Germinal center (tissue), 1 donor: ENCODE measurements at places on chromosomes 5 and 9.

- DNase-seq: peak; percentile 83
Observed at GRCh38 chr9:131349881-131350563, 43.9 kb upstream of the PRRC2B start.

DNA sequence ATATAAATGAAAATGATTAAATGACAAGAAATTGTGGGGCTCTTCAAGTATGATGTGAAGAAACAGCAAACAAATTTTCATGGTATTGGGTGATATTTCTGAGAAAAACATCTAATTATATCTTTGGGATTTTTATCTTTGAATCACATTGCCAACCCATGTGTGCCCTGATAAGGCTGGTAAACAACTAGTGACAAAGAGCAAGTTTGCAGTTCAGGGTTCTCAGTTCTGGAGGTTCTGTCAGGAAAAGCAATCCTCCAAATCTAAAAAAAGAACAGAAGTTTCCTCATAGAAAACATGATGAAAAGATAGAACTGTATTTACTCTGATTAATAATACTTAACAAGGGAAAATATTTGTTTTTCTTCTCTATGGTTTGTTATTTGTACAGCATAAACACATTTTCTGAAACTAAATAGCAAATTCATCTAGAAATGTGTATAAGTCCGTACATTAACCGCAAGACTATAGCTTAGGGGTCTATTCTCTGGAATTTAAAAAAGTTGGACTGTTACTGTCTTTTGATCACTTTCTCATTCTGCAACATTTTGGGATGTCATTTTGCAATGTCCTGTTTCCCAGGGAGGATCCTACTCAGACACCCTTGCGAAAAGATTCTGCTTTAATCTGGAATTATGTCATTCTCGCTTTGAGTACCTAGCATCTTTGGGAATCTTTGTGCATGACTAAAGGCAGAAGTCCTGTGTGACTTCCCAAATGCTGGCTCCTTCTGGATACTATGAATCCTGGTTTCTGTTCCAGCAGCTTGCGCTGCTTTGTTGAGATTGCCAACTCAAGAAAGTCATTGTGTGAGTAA is 308.5 kb downstream of the ADGRV1 start:
- DNase-seq: no peak

DNA sequence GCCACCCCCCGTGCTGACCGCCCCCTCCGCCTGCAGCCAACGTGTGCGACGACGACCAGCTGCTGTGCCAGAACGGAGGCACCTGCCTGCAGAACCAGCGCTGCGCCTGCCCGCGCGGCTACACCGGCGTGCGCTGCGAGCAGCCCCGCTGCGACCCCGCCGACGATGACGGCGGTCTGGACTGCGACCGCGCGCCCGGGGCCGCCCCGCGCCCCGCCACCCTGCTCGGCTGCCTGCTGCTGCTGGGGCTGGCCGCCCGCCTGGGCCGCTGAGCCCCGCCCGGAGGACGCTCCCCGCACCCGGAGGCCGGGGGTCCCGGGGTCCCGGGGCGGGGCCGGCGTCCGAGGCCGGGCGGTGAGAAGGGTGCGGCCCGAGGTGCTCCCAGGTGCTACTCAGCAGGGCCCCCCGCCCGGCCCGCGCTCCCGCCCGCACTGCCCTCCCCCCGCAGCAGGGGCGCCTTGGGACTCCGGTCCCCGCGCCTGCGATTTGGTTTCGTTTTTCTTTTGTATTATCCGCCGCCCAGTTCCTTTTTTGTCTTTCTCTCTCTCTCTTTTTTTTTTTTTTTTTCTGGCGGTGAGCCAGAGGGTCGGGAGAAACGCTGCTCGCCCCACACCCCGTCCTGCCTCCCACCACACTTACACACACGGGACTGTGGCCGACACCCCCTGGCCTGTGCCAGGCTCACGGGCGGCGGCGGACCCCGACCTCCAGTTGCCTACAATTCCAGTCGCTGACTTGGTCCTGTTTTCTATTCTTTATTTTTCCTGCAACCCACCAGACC is 80.2 kb downstream of the NTNG2 start:
- peak; percentile 61 for DNase-seq

DNA sequence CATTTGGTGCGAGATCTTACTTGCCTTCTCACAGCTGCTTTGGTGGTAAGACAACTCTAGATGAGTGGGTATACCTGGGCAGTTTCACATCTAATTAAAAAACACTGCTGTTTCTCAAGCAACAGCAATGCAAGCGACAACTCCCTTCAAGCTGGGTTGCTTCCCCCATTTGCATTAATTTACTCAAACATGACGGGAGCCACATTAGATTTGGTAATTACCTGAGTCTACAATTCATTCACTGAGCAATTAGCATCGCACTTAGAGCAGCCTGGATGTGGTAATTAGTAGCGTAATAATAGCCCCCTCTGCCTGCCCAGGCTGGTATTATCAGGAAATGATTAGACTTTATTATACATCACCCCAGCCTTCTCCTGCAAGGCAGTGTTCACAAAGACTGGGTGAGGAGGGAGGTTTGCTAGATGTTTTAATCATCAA is 73.4 kb downstream of the FBXO38 start:
- peak; percentile 37 for DNase-seq

DNA sequence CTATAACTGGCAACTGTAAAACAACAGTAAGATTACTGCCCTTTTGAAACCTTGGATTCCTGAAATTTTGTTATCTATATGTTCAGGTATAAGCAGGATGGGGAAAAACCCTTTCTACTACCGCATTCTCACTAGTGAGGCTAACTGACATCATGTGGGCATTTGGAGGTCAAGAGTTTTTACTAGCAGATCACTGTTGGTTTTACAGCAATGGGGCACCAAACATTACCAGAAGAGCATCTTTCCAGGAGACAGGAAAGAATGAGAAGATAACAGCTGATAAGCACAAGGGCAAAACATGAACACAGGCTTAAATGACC is 20.9 kb upstream of the TTC33 start:
- DNase-seq: no peak

DNA sequence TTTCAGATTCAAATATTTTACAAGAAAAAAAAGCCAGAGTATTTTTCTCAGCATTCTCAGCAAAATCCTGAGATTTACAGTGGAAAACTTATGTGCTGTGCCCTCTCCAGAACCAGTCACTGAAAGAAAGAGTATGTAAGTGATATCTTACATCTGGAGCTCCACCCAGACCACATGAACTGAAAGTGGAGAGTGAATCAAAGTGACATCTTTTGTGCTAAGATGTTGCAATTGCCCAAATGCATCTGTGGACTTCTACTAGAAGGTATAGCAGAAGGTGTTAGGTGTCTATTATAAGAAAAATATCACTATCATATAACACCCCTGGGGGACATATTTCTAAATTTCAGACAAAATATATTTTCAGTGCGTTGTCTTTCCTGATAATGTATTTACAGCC is 49.0 kb upstream of the RIC1 start:
- no peak for DNase-seq

DNA sequence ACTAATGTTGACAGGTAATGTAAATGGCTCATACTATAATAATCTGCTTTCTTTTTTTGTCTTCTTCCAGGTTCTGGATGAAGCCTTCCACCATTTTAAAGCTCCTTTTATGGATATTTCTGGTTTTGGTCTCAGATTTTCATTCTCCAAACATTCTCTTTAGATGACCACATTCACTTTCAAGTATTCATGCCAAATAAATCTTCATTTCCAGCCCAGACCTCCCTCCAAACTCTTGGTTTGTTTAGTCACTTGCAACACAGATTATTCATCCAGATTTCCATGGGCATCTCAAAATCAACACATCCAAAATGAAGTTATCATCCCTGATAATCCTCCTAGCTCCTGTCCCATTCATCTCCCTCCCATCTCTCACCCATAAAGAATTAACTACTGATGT is 40.3 kb upstream of the SVEP1 start:
- DNase-seq: no peak

GRCh38 chr5:105954341-105954740 is 1716.4 kb downstream of the EFNA5 start:
- no peak for DNase-seq

GRCh38 chr9:93020151-93020550 is 38.4 kb upstream of the SUSD3 start:
- no peak for DNase-seq

DNA sequence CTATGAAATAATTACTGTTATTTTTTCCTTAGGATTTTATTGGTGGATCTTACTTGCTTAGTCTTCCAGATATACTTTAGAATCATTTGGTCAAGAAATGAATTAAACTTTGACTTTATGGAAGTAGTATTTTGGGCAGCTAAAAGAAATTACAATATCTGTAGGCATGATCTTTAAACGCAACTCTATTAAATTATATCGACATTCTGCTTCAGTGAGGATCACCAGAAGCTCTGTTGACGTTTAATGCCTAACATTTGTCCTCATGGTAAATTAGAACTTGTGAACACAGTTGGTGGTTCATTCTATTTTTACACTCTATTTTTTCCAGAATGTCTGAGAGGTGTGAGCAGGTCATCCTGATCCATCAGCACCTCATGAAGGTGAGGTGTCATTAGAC is 211.6 kb downstream of the TMEM167A start:
- no peak for DNase-seq

GRCh38 chr5:129906177-129906887 is 2.1 kb downstream of the CHSY3 start:
- DNase-seq: no peak

DNA sequence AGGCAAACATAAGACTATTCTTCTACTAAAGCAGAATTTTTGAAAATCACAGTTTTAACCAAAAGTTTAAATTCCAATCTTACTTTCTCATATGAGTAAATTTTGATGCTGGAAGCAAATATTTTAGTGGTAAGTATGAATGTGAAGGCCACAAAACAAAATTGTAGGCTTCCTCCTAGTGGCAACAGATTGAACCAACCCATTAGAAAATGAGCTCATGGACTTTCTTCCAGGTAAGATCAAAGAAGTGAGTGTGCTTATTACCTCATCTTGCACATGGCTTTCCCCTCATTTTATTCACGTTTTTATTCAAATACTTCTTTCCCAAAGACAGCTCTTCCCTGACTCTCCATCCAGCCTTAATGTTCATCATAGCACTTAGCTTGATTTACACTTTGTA is 16.5 kb upstream of the RLN2 start:
- DNase-seq: no peak
